Stimulated activated CD4-positive, alpha-beta T cell treated with anti-CD3 and anti-CD28 coated beads, TNF-alpha, amount 100 ng/mL, for 1 hour (primary cell): ENCODE measurements at places on chromosomes 12 and 14.

- DNase-seq: no peak
Measured at GRCh38 chr12:39763890-39764169, 144.2 kb upstream of the ABCD2 start.

GRCh38 chr14:55578511-55578910 is 1.5 kb upstream of the KTN1 start:
- DNase-seq: no peak

- no peak for DNase-seq
Measured at GRCh38 chr12:5556946-5557673, 125.2 kb downstream of the NTF3 start.

DNA sequence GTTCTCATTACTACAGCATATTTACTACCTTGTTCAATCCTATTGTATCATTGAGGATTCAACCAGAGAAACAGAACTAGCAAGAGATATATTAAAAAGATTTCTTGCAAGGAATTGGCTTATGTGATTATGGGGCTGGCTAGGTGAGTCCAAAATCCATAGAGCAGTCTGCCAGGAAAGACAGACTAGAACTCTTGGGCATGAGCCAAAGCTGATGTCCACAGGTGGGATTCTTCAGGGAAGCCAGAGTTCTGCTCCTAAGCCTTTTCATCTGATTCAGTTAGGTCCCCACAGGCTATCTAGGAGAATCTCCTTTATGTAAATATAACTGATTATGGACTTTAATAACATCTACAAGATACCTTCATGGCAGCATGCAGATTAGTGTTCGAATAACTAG is 26.0 kb downstream of the PELI2 start:
- no peak for DNase-seq

DNA sequence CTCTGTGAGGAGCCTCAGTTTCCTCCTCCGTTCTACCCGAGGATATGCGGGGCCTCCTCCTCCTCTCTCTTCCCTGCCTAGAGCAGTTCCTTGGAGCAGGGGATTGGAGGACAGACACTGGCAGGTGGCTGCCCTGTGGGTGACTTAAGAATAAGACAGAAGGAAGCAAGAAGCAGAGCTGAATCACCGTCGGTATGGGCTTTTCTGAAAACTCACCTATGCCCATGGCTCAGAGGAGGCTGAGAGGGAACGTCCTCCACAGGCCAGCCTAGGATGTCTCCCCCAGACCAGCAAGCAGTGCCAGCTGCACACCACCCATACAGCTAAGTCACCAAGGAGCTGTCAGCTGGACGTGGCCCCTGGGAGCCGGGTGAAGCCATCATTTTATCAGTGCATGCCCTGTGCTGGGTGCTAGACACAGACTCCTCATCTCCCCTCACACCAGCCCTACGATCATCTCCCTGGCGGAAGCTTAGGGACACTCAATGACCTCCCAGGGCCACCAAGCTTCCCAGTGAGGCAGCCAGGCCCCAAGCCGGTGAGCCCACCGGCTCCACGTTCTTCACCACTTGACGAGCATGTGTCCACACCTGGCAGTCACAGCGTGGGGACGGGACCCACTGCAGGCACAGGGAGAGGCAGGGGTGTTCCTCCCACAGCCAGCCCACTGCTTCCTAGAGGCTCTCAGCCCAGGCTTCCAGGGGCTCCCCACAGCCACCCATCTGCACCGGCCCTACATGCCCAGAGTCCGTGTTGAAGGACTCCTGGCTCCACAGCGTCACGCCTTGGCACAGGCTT is 21.4 kb downstream of the ITPK1 start:
- no peak for DNase-seq

DNA sequence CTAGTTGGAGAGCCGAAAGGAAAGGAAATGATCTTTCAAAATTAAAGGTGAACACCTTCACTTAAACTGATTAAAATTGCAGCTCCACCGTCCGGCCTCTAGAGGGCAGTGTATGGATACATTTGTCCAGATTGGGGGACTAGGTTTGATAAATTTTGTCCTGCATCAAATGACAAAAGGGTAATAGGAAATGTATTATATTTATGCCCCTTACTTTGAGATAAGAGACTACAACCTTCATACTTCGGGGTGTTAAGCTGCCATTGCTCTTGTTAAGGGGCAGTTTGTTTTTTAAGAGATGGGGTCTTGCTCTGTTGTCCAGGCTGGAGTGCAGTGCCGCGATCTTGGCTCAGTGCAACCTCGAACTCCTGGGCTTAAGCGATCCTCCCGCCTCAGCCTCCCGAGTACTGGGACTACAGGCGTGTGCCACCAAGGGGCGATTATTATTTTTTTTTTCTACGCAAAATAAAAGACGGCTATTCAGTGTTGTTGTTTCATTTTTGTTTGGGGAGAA is 818 bp upstream of the SUOX start:
- DNase-seq: peak; percentile 40

DNA sequence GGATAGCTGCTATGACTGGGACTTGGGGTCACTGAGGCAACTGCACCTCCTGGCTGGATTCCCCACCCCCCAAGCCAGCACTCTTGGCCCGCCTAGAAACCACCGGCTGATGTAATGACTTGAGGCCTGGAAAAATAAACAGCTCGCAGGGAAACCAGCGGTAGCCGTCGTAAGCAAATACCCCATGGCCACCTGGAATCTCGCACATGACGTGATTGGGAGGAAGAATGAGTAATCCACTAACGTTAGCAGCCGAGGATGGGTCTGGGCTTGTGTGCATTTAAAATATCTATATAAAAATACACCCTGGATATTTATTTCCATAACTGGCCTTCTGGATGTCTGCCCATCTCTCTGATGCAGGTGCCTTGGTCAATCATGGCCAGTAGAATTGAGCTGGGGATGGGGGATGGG is 120.1 kb downstream of the SMOC1 start:
- no peak for DNase-seq

GRCh38 chr12:12872139-12872933 is 19.0 kb upstream of the GPRC5A start:
- no peak for DNase-seq

GRCh38 chr14:67010602-67011001 is 178.6 kb upstream of the GARIN2 start:
- DNase-seq: no peak

DNA sequence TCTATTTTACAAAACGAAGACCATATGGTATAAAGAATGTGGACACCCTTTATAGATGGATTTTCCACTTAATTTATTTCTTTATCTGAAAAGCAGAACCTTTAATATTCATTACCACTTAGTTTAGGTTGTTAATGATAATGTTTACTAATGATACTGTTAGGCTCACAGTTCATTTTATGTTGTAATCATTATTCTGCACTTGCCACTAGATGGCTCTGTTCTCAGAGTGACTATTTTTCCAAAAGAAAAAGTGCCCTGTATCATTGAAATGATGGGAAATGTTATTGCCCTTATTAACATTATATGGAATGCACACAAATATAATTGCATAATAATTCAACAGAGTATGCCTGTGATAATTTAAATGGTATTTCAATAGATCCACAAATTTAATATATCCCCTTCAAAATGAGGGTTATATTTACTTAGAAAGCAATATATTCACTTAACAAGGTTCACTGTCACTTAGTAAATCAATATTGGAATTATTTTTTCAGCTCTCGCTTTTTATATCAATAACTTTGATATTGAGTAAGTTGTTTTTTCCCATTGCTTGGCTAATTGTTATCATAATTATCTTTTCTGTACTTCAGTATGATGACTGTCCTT is 95.7 kb downstream of the PDE3A start:
- no peak for DNase-seq

DNA sequence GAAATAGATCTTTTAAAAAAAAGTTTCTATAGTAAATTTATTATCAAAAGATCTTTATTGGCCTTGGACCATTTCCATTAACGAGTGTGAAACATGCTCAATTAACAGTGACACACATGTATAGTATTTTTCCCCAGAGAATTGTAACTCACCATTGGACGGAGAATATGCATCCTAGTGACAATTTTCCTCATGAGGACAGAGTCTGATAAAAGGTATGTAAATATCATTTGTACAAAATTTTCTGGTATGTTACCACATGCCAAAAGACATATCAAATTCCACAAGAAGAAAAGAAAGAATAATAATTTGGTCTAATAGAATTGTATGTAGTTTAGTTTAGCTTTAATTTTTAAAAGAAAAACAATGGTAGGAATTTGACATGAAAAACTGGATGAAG is 1096.0 kb upstream of the FLRT2 start:
- DNase-seq: no peak

GRCh38 chr12:51886021-51886710 is 1.7 kb upstream of the ANKRD33 start:
- peak; percentile 8 for DNase-seq

GRCh38 chr12:105769486-105769885 is 369.3 kb downstream of the NUAK1 start:
- DNase-seq: no peak

DNA sequence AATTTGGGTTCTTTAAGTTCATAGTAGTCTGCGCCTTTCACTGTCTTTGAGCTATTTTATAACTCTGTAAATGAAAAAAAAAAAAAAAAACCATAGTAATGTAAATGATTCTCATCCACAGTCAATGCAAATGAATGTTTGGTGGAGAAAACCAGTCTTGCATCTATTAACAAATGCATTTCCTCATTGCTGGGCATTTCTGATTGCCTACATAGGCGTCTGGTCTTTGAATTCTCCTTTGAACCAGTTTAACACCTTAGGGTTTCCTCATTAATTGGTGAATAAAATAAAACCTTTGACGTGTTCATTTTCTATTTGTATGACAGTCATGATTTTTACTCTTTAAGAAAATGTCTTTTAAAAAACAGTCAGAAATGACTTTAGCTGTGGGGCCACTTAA is 114.8 kb downstream of the C12orf75 start:
- DNase-seq: no peak

GRCh38 chr14:45078323-45078722 is 5.6 kb upstream of the PRPF39 start:
- DNase-seq: no peak
